ENCODE measurements at places on chromosomes 12 and 14.

DNA sequence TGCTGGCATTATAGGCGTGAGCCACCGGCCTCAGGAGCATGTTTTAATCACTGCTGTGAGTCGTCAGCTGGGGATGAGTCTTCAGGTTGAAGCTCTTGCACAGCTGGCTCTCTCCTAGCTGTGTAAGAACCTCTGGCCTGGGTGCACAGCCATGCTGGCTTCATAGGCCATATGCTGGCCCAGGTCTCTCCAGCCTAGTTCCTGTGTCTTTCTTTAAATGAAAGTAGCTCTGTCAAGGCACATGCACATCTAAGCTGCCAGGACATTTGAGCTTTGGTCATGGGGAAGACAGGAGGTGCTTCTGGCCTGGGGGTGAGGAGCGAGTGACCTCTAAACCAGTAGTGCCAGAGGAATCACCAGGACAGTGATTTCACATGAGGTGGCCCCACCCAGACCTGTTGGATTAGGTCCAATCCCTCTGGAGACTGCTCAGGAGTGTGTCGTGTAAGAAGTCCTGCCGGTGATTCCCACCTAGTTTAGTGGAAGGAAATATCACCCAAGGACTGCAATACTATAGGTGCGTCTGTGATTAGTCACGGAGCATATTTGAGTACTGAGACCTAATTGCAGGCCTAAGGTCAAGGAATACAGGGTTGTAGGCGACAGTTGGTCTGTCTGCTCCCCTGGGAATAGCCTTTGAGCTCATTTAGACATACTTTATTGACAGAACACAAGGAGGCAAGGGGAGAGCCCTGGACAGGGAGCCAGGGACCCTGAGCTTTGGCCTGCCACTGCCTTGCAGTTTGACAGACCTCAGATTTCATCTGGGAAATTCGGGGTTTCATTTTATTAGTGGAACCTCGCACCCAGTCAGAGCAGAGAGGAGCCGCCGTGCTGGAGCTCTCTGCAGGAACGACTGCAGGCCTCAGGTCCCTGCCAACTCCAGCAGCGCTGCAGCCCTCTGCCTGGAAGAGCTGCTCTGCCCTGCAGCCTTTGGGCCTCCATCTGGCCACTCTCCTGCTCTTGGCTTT lies 67.0 kb downstream of the ANKRD9 start:
- H3K27ac ChIP-seq = no peak overlapping the region
- no peak for DNase-seq
- peaks cover 84% of the 10 kb centered on the region for H3K36me3 ChIP-seq
- H3K4me1 ChIP-seq = no peaks in the 10 kb centered on the region
- no peaks in the 10 kb centered on the region for H3K27me3 ChIP-seq
- no peak overlapping the region for H3K4me3 ChIP-seq

- H3K4me3 ChIP-seq = no peak overlapping the region
- H3K27me3 ChIP-seq = no peaks in the 10 kb centered on the region
- no peaks in the 10 kb centered on the region for H3K4me1 ChIP-seq
These were observed 116.2 kb downstream of the PRMT8 start for GRCh38 chr12:3607039-3607720.

- H3K27me3 ChIP-seq = no peaks in the 10 kb centered on the region
- no peak for DNase-seq
- no peaks in the 10 kb centered on the region for H3K36me3 ChIP-seq
- H3K4me1 ChIP-seq = no peaks in the 10 kb centered on the region
- H3K4me3 ChIP-seq = no peak overlapping the region
These were observed 80.1 kb downstream of the PHETA1 start for GRCh38 chr12:111288771-111289170.

DNA sequence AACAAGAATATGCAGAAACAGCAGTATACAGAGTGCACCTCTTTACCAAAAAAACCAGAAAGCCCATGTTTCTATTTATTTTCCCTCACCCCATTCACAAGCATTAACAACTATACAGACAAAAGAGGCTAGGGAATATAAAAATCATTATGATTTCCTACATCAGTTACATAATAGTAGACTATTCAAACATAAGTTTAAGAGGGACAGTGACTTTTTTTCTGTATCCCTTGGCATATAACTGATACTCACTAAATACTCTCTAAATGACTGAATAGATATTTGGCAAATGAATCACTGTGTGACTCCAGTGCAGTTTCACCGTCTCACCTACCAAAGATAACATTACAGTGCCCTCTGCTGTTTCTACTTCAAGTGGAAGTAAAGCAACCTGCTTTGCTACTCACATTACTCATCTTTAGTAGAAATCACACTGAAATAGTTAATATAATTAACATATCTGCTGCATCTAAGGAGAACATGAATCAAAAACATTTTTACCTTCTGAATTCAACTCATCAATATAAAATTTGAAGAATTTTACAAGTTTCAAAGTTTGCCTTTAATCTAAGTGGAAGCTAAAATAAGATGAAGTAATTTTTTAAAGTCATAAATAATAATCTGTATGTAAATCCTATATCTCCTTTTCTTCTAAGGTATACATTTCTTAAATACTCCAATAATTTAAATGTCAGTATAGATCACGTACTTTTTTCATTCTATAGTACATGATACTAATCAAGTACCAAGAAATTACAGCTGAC lies 103.8 kb downstream of the OSBPL8 start:
- DNase-seq = no peak
- H3K27ac ChIP-seq = no peak overlapping the region
- H3K4me3 ChIP-seq = no peak overlapping the region
- no peaks in the 10 kb centered on the region for H3K36me3 ChIP-seq
- no peaks in the 10 kb centered on the region for H3K4me1 ChIP-seq

- DNase-seq = no peak
- no peaks in the 10 kb centered on the region for H3K4me1 ChIP-seq
- peak overlapping the region; percentile 97 for H3K27ac ChIP-seq
- H3K27me3 ChIP-seq = no peaks in the 10 kb centered on the region
- peak overlapping the region; percentile 80 for H3K4me3 ChIP-seq
- H3K36me3 ChIP-seq = peaks cover 7% of the 10 kb centered on the region
These were observed 4.2 kb downstream of the HSPB8 start for GRCh38 chr12:119182701-119183493.

DNA sequence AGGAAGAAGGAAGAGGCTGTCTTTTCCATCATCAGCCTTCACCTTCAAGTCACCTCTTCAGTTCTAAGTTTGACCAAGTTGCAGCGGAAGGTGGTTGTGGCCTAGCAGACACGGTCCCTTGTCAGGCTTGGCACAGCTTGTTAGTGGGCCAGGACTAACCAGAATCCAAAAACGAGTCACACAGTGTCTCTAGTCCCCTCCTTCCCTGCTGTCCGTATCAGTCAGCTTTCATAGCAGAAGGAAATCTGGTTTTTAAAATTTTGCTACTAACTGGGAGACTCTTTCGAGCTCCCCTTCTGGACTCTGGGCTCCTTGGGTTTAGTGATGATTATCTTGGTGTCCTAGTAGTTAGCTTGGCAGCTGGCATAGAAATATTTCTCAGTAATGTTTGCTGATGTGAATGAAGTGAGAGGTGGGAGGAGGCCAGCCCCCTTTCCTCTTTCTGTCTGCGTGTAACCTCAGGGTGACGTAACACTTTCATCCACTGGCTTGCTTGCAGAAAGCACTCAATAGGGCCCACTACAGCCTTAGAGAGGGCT lies 3.8 kb downstream of the ETV6 start:
- H3K4me1 ChIP-seq = peaks cover 41% of the 10 kb centered on the region
- H3K27ac ChIP-seq = peak overlapping the region; percentile 95
- H3K27me3 ChIP-seq = no peaks in the 10 kb centered on the region
- H3K36me3 ChIP-seq = no peaks in the 10 kb centered on the region

GRCh38 chr12:66598079-66598478 lies 80.8 kb downstream of the GRIP1 start:
- no peaks in the 10 kb centered on the region for H3K4me1 ChIP-seq
- no peaks in the 10 kb centered on the region for H3K27me3 ChIP-seq
- no peak overlapping the region for H3K4me3 ChIP-seq
- no peak for DNase-seq
- H3K36me3 ChIP-seq = no peaks in the 10 kb centered on the region
- no peak overlapping the region for H3K27ac ChIP-seq

DNA sequence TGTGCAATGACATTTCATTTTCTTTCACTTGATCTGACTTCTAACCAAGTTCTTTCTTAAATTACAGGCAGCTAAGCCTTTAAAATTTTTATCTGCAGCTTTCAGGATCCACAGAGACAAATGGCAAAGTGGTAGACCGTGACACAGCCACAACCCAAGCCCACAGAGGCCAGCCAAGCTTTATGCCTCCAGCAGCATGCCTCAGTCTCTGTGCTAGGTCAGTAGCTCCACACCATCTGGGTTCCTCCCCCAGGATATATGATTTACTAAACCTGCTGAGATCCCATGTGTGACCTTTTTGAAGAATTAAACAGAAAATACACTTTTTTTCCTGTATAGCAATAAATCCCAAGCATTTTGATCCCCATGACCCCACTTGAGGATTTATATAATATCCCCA lies 290.4 kb upstream of the CAND1 start:
- H3K27ac ChIP-seq = no peak overlapping the region
- no peak for DNase-seq
- no peak overlapping the region for H3K4me3 ChIP-seq
- H3K4me1 ChIP-seq = no peaks in the 10 kb centered on the region

DNA sequence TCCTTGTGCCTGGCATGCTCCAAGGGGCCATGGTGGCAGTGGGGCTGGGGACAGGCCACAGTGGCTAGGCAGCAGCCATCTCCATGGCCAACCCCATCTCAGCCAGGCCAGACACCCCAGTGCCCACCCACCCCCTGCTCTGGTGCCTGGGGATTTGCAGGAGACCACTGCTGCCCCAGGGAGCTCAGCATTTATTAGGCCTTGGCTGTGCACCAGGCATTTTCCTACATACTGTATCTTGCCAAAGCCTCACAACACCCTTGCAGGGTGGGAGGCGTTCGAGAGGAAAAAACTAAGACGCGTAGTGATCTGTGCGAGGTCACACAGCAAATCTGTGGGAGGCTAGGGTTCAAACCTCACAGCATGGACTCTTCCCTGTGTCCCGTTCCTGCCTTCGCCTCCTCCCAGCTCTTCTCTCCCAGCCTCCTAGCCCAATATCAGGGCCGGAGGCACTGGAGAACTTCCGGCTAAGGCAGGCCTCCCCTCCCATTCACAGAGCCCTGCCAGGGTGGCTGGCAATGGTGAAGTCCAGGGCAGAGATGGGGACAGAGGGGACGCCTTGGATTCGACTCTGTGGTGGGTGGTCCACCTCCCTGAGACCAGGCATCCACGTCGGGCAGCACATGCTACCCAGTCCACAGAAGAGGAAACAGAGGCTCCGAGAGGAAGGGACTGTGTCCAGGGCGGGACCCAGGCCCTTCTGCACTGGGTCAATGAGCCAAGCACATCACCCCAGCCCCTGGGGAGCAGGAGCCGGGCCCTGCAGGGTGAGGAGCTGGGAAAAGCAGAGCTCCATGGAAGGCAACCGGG lies 57.4 kb downstream of the FAM222A start:
- DNase-seq = no peak
- peaks cover 38% of the 10 kb centered on the region for H3K27me3 ChIP-seq
- no peak overlapping the region for H3K27ac ChIP-seq
- no peaks in the 10 kb centered on the region for H3K4me1 ChIP-seq
- no peaks in the 10 kb centered on the region for H3K36me3 ChIP-seq

GRCh38 chr14:96002498-96002884 lies 36.7 kb upstream of the C14orf132 start:
- no peaks in the 10 kb centered on the region for H3K4me1 ChIP-seq
- H3K4me3 ChIP-seq = no peak overlapping the region
- no peaks in the 10 kb centered on the region for H3K27me3 ChIP-seq
- H3K27ac ChIP-seq = no peak overlapping the region

GRCh38 chr12:119179335-119180021 lies 747 bp downstream of the HSPB8 start:
- peak overlapping the region; percentile 98 for H3K27ac ChIP-seq
- no peak for DNase-seq
- no peaks in the 10 kb centered on the region for H3K36me3 ChIP-seq
- peaks cover 29% of the 10 kb centered on the region for H3K4me1 ChIP-seq

DNA sequence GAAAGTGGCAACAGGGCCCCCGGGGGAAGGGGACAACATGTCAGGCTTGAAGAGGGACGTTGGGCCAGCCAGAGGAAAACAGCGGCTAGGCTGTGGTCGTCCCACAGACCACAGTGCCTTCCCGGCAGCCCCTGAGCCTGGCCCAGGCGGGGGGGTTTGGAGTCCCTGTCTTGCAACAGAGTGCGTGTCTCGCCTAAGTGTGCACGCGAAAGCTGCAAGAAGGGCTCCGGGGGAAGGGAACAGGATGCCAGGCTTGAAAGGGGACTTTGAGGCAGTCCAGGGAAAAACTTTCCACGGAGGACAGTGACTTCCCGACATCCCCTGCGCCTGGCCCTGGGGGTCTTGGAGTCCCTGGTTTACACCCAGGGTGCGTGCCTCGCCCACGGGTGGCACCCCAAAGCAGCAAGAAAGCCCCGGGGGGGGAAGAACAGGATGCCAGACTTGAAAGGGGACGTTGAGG lies 157.5 kb upstream of the ALG10B start:
- no peak for DNase-seq
- H3K27me3 ChIP-seq = no peaks in the 10 kb centered on the region
- H3K36me3 ChIP-seq = no peaks in the 10 kb centered on the region
- no peak overlapping the region for H3K4me3 ChIP-seq

- no peak overlapping the region for H3K4me3 ChIP-seq
- H3K27ac ChIP-seq = no peak overlapping the region
- no peaks in the 10 kb centered on the region for H3K36me3 ChIP-seq
- no peaks in the 10 kb centered on the region for H3K27me3 ChIP-seq
- no peak for DNase-seq
- H3K4me1 ChIP-seq = peaks cover 5% of the 10 kb centered on the region
These were observed 51.8 kb downstream of the TRAF3 start for GRCh38 chr14:102829016-102829548.

All from tibial artery (tissue), 4 donors.